Spinal cord (tissue), 10 donors: ENCODE measurements at places on chromosomes 2 and 18. TPM values are rescaled to one million over a fixed set of nuclear protein-coding genes. Genes with fewer than 3 reads are reported as not detected.
A peak's percentile ranks its signal among the peaks of the same experiment; 100 is the strongest.

DNA sequence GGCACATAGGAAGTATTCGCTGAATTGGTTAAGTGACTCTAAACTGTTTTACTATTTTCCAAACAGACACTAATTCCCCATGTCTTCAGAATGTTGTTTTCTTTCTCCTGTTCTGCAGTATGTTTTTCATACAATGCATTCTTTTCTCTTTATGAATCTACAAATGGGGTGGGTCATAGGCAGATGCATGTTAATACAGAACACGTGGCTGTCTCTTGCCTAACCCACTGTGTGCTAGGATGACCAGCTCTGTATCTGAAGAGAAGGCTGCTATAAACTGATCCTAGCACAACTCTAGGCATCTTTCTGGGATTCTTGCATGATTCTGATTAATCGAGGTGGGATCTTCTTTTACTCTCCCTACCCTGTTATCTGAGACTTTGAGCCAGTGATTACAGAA lies 826.0 kb downstream of the PLCL1 start:
- DNase-seq = no peak

Gene TSGA10
- total RNA-seq = 12.4 TPM

GRCh38 chr18:60049172-60049571 lies 149.4 kb downstream of the PMAIP1 start:
- no peak for DNase-seq

Gene IL36G
- not detected for total RNA-seq

Gene CELF4
- 46.2 TPM for total RNA-seq

GRCh38 chr2:72367530-72368225 lies 220.0 kb upstream of the CYP26B1 start:
- no peak for DNase-seq

DNA sequence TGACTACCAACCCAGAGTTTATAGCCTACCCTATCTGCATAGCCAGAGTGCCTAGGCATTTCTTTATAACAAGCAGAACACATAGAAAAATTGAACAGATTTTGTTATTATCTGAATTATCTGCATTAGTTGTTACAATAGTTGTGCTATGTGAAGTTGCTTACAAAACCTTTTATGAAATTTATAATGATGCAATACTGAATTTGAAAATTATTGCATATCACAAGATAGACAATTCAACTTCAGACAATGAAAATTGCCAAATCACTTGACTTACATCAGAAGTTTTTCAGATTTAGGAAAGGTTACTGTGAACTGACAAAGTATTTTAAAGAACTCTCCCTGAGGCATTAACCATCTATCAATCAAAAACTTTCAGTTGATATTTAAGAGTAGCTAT lies 437.9 kb upstream of the PIK3C3 start:
- DNase-seq = no peak

Gene HOXD8
- 12.9 TPM for total RNA-seq

Gene GTF2A1L
- total RNA-seq = 10.2 TPM

Gene FBLN7
- total RNA-seq = 6.0 TPM

- DNase-seq = no peak
These were observed 94.2 kb upstream of the RAB27B start for GRCh38 chr18:54734059-54734458.

DNA sequence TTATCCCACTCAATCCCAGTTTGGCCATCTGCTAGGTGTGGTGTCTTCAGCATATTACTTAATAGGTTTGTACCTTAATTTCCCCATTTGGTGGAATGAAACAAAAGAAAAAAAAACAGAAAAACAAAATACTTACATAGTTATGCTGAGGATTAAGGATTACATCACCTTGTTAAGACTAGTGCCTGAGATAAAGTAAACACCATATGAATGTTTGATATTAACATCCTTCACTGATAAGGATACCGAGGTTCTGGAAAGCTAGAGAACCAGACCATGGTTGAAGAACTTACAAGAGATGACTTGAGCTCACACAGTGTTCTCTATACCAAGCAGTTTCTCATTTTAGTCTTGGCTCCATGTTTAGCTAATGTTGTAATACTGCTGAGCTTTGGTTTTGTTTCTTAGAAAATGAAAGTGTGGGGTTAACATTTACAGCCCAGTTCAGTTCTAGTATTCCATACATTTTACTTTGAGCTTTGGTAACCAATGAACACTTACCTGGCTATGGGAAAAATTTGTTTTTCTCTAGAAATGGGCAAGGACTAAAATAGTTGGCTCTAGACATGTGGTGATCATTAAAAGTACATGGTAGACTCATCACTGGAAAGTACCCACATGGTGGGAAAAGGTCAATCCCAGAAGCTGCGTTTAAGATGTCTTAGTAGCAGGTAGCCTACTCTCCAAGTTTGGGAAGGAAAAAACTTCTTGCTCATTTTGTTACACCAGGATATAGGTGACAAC lies 5.8 kb upstream of the GPD2 start:
- no peak for DNase-seq

Gene KLHL30
- 0.10 TPM for total RNA-seq

Gene REG1B
- not detected for total RNA-seq

- DNase-seq = no peak
These were observed 24.8 kb downstream of the GPC1 start for GRCh38 chr2:240460253-240460711.

DNA sequence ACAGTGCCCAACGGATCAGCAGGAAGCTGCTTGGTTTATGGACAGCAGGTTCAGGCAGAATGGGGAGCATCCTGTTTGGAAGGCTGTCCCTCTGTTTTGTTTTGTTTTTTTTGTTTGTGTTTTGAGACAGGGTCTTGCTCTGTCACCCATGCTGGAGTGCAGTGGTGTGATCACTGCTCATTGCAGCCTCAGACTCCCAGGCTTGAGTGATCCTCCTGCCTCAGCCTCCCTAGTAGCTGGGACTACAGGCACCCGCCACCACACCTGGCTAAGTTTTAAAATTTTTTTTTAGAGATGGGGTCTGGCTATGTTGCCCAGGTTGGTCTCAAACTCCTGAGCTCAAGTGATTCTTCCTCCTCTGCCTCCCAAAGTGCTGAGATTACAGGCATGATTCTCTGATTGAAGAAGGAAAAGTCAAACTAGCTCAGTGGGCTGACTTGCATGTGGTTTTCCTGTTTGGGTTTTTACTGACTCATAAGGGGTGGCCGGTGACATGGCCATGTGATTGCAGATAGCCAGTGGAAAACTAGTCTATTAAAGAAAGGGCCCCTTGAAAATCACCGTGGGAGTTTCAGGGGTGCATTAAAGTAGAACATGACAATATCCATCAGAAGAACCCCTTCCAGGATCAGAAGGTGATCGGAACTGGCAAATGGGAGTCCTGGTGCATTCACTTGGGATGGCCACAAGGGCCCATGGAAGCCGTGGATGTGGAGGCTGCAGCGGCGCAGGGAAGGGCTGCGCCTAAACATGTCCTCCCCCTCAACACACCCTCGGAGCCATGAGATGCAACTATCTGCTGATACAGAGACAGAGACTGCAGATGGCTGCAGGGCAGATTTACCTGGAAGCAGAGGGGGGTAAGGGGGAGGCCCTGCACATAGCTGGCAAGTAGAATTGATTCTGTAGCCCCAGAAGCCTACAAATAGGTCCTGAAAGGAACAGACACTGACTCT lies 26.5 kb downstream of the AQP12B start:
- no peak for DNase-seq

DNA sequence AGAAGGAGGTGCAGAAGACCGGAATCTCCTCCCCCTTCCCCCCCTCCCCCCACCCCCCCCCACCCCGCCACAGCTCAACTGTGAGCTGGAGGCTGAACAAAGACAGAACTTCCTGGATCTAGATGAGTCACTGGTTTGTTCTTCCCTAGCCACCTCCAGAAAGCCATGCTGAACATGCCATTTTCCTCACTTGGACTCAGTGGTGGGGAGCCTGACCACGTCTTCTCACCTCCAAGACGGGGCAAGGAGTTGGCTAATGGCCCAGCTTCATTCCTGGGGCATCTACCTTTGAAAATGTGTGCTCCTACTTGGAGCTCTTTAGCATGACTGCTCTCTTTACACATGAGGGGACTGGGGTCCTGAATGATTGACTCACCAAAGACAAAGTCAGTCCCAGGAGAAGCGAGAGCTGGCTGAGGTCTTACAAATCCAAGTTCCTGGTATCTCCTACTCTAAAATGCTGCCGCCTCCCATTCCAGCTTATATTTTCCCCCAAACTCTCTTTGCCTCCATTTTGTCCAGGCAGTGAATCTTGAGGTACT lies 22.6 kb upstream of the FZD5 start:
- no peak for DNase-seq

Gene FLACC1
- total RNA-seq = 5.0 TPM

- DNase-seq = no peak
These were observed 75.7 kb downstream of the POU3F3 start for GRCh38 chr2:104929663-104930062.

Gene SPP2
- total RNA-seq = 0.22 TPM

Gene ALLC
- 2.3 TPM for total RNA-seq

DNA sequence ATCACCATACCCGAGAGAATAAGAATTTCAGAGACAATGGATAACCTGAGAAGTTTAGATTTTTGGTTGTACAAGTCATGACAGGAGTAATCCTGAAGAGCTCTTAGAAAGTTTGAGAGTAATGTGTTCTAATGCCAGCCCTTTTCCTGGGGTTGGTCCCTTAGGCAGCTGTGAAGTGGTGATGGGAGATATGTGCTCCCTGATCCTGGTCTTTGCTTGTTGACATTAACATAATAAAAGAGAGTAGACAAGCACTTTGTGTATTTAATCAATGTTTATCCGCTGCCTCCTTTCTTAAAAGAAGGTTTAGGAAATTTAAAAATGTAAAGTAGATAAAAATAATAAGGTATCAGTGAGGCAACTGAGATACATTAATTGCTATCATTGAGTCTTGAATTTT lies 13.8 kb upstream of the DSC3 start:
- no peak for DNase-seq

Gene GPR39
- 0.72 TPM for total RNA-seq

GRCh38 chr2:152086231-152086630 lies 12.6 kb downstream of the CACNB4 start:
- no peak for DNase-seq

Gene GPAT2
- 0.83 TPM for total RNA-seq

Gene CCDC121
- 9.7 TPM for total RNA-seq

- no peak for DNase-seq
These were observed 272.1 kb downstream of the GBX2 start for GRCh38 chr2:235896061-235896460.

DNA sequence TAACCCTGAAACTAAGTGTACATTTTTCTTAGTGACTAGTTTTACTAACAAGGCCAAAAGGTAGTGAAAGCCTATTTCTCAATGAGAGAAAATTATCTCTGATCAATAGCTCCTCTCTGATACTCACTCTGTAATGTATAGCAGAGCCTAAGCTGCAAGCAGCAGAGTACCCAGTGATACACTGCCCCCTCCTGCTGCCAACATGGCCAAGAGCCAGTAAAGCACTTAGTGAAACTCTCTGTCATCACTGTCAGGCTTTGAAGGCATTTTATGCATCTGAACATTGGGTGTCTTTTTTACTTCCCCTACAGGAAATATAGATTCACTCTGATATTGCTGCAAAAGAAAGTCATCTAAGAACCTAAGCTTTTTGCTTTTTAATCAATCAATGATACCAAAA lies 784.1 kb upstream of the CDH7 start:
- DNase-seq = no peak

DNA sequence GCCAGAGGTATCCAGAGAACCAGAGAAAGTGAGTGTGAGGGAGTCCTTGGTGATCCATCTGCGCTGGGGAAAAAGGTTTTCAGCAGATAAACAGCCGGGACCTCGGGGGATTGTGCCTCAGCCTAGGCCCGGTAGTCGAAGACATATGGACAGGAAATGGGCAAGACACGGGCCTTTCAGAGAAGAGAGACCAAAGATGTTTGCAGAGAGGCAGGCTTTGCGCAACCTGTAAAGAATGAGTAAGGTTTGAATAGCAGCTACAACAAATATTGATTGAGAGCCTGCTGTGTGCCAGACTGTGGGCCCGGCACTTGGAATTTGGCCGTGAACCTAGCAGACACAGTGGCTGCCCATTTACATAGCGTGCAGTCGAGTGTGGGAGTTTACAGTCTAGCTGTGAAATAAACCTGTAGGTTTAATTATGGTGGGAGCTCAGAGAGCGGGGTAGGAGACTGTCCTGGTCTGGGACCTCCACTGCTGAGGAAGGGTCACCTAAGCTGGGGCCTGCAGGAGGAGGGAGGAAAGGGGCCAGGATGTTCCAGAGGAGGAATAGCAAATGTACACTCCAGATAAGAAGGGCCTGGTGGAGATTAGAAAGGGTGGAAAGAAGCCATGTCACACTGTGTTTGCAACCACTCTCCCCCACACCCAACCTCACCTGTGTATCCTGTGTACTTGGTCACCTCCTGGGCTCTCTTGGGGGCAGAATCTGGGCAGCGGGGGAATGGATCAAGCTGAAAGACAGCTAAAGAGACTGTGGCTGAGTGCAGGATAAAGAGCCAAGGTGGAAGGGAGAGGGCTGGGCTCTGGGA lies 3.0 kb downstream of the SH2D6 start:
- no peak for DNase-seq

DNA sequence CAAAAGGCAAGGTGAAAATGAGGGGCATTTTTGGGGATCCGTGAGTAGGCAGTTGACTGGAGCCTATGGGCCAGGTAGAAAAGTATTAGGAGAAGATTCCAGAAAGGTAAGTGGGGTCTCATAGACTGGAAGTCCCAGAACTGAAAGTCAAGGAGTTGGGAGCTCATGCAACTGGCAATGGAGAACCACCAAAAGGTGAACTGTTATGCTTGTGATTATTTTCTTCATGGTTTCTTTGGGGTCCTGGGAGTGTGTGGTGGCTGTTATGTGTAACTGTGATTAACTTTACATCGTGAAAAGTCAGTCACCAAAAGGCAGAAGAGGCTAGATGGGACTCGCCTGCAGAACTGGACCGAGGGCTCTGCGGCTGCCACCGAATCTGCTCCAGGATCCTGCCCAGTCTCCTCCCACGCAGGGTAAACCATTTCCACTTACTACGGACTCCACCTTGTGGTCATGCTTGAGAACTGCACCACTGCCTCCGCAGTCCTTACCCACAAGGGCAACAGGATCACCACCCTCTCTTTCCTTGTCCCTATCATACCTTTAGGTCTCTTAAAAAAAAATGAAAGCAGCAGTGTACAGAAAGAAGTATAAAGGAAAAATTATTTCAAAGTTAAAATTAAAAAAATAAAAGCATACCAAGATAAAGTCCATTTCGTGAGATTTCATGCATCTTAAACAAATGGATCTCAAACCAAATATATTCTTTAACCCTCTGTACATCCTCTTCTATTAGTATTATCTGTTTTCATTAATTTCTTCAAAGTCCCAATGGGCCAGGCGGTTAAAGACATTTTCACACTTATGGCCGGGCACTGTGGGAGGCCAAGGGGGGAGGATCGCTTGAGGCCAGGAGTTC lies 15.6 kb upstream of the CEP68 start:
- peak; percentile 35 for DNase-seq

- DNase-seq = no peak
These were observed 128.4 kb downstream of the IKZF2 start for GRCh38 chr2:213022987-213023386.

- no peak for DNase-seq
These were observed 105.5 kb downstream of the GYPC start for GRCh38 chr2:126761256-126761980.

GRCh38 chr2:148560496-148560895 lies 84.1 kb upstream of the EPC2 start:
- DNase-seq = no peak

- no peak for DNase-seq
These were observed 154.4 kb downstream of the RAD51AP2 start for GRCh38 chr2:17363846-17364245.

Gene SCN1A
- 119 TPM for total RNA-seq
